NCI-H2171 treated with DMSO at 0.1 percent for 48 hours (cell line): ENCODE measurements at places on chromosomes 4 and X.

DNA sequence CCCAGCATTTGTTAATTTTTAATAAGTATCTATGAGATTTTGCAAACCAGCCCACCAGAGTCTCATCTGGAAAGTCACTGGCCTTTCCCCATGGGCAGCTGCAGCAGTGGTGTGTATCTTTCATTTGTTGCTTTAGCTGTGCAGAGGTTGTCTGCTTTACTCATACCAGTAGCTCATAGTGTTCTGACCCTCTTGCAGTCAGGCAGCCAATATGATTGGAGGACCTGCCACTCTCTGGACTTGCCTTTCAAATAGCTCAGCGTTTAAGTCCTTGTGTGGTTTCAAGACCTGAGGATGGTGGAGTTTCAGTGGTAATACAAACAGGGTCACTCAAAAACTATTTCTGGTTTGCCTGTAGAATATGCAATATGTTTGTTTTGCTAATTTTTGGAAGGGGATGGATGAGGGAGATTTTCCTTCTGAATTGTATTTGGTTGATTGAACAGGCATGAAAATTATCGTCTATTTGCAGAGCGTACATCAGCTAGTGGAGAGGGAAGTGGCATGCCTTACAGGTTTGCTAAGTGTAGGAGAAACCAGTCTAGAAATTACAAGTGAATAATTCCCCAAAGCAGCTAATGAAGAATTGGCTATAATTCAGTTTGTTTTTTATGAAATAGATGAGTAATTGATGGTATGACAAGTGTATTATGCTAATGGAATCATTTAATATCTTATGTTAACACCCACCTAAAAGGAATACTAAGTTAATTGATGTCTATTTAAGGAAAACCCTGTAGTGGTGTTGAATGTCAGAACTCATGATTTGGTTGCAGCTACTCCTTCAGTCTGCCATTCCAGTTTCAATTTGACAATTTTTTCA, 8.9 kb downstream of the POLA1 start:
- no peak for DNase-seq

DNA sequence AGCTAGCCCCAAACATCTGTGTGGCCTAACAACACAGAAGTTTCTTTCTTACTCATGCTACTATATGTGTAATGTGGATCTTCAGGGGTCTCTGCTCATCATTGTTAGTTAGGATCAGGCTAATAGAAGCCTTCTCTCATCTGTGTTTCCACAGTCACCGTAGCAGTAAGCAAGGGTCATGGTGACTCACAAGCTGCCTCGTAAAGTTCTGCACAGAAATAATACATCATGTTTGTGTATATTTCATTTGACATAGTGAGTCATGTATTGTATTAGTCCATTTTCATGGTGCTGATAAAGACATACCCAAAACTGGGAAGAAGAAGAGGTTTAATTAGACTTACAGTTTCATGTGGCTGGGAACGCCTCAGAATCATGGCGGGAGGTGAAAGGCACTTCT, 38.7 kb downstream of the SLC4A4 start:
- DNase-seq, result no peak

DNA sequence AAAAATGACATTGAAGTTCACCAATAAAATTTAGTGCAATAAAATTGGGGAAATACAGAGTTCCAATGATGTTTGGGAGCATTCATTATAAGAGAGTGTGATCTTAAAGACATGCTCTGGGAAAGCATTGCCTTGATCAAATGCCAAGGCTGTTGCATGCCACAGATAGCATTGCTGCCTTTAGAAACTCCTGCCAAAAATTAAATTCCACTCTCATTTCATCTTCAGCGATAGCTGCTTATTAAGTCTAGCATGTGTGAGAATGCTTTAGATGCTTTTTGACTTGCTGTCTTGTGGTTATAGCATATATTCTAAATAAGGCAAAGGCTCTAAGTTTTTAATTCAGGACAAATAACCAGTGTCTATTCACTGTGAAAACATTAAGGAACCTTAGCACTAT, 49.3 kb downstream of the NPNT start:
- DNase-seq, result no peak

DNA sequence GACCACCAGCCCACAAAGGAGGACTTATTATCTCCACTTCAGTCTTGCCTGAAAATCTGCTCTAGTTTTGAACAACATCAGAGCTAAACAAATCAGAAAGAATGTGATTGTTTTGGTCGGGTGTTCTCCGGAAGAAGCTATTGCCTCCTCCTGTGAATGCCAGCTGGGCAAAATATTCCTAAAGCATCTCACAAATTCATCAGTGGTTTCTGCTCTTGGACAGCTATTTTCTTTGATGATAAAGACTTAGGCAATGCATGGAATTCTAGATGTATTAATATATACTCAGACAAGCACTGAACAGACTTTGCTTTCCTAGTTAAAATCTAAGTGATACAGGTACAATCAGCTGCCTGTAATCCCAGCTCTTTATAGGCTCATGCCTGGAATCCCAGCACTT, 71.8 kb downstream of the ASMT start:
- no peak for DNase-seq

DNA sequence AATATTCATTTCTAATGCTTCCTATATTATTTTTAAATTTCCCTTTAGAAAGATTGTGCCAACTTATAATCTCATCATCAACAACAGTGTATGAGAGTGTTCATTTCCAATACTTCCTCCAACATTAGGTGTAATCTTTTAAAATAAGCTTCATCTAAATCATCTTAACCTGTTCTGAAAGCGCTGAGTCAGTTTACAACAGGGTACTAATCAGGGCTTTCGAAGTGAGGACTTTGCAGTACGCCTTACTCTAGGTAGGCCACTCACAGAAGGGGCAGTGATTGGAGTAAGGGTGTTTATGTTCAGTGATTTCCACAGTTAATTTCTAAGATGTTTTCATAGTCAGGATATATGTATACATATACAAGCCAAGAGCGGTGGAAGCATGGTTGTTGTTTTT, 87.9 kb downstream of the FRAS1 start:
- DNase-seq, result no peak

- DNase-seq, result no peak
These were observed 306.9 kb upstream of the ARSJ start for GRCh38 chr4:114286262-114286810.

GRCh38 chr4:163191999-163192398, 25.3 kb upstream of the NAF1 start:
- no peak for DNase-seq

DNA sequence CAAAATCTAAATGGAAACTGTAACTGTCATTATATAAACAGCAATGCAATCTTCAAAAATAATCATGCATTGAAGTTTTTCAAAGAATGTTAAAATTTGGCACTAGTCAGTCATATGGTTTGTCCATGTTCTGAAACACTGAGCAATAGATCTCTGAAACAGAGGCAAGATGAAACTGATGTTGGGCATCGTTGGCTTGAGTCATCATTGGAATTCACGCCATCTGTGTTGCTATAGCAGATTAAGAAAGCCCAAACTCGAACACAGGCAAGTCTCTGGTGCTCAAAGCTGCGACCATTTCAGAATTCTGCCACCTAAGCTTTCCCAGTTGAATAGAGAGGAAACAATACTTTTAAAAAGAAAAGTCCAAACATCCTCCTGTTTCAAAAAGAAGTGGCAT, 114.1 kb upstream of the PPARGC1A start:
- DNase-seq, result no peak

DNA sequence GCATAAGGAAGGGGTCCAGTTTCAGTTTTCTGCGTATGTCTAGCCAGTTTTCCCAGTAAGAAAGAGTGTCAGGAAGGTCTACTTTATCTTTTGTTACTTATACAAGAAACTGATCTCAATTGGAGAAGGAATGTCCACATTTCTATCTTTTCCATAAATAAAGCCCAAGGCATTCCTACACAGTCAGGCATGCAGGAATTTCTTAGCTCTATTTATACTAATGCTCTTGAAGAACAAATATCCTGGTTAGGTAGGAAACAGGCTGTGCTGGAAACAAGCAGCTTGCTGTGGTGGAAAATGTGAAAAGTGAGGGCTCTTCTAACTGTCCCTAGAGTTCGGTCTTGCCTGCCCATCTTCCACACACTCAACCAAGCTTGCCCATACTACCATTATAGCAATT, 37.9 kb upstream of the PITX2 start:
- DNase-seq, result no peak

DNA sequence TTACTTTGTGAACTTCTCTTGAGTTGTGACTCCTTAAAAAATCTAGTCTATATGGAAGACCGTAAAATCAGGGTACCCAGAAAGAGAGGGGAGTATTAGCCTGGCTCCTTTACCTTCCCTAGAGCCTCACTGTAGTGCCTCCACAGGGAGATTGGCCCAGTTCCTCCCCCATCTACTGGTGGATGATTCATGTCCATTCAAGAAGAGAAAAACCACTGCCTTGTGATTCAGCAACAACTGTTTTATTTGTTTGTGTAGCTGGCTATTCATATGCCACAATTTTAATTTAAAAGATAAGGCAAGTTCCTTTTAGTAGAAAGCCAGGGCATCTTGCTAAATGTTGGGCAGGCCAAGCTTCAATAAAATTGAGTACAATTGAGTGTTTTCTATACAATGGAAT, 221.8 kb upstream of the KCNIP4 start:
- DNase-seq, result no peak

GRCh38 chrX:147736045-147736444, 175.7 kb upstream of the FMR1 start:
- no peak for DNase-seq

DNA sequence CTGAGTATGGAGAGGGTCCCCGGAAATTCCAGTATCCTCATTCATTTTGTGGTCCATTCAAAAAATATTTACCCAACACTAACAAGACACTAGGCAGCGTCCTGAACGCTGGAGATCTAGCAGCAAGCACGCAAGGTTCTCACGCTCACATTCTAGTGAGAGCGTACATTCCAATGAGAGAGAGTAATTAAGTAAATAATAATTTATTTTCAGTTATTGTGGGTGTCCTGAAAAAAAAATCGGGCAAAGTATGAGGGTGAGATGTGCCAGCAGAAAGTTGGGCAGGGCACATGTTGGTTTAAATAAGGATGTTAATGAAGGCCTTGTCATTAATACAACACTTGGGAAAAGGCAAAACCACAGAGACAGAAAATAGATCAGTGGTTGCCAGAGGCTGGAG, 4.0 kb upstream of the TMEM156 start:
- DNase-seq, result no peak

- peak; percentile 1 for DNase-seq
These were observed 15.3 kb downstream of the SEPSECS start for GRCh38 chr4:25144870-25145481.

- DNase-seq, result no peak
These were observed 768.3 kb downstream of the RAPGEF2 start for GRCh38 chr4:159871141-159871540.

- peak; percentile 22 for DNase-seq
These were observed 12.4 kb upstream of the EOLA2 start for GRCh38 chrX:149950681-149951080.

GRCh38 chrX:9859711-9860555, 73.7 kb downstream of the SHROOM2 start:
- DNase-seq, result no peak
